ENCODE measurements at places on chromosomes 5 and 9. TPM values are rescaled to one million over a fixed set of nuclear protein-coding genes. Genes with fewer than 3 reads are reported as not detected.

DNA sequence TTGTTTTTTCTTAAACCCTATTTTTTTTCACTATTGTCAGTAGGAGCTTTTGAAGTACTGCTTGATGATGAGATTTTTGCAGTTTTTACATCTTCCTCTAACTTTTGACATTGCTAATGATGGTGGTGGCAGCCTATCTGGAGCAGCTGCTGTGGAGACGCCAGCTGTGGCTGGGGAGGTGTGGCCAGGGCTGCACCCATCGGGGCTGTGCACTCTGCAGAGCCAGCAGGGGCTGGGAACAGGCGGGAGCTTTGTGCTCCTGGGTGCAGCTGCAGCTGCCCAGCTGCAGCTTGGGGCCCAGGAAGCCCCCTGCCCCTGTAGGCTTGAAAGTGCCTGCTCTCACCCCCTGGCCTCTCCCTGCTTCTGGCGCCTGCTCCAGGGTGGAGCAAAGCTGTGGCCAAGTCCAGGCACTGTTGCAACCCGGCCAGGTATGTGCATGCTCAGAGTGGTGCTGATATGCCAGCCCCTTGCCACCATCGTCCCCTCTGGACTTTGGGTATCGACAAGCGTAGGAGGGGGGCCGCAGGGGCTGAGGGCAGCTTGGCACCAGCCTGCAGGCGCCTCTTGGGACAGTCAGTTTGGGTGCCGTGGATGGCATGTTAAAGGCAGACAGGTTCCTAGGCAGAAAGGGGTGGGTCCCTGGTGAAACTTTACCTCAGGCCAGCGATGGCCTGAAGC is 39.2 kb downstream of the FER start:
- no peak overlapping the region for H3K4me3 ChIP-seq
- H3K27me3 ChIP-seq: no peaks in the 10 kb centered on the region
- H3K4me1 ChIP-seq: peaks cover 9% of the 10 kb centered on the region
- peaks cover 9% of the 10 kb centered on the region for H3K36me3 ChIP-seq
- DNase-seq: no peak

Gene CCL28
- total RNA-seq: 0.74 TPM

Gene CEMIP2
- total RNA-seq: 46.7 TPM

DNA sequence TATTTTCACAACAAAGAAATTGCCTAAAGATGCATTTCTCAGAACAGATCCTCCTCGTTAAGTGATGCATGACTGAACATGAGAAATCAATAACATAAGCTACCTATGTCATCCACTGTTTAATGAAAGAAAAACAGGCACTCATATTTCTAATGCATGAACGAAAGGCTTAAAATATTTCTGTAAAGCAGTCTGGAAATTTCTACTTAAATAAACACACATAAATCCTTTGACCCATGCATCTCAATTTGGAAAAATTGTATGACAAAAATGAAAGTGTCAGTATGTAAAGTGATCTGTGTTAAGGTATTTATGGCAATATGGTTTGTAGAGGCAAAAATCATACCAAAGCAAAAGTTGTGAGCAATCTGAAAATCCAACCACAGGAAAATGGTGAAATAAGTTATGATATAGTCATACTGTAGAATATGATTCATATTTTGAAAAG is 399.2 kb upstream of the GRAMD2B start:
- no peak overlapping the region for H3K4me3 ChIP-seq
- H3K27ac ChIP-seq: no peak overlapping the region
- H3K4me1 ChIP-seq: no peaks in the 10 kb centered on the region

- no peak overlapping the region for H3K4me3 ChIP-seq
- DNase-seq: no peak
- no peaks in the 10 kb centered on the region for H3K27me3 ChIP-seq
- no peaks in the 10 kb centered on the region for H3K36me3 ChIP-seq
- H3K27ac ChIP-seq: no peak overlapping the region
- H3K4me1 ChIP-seq: no peaks in the 10 kb centered on the region
Observed at GRCh38 chr9:115786321-115786720, 367.3 kb upstream of the PAPPA start.

Gene FOXI1
- not detected for total RNA-seq

Gene SMIM3
- 46.7 TPM for total RNA-seq

DNA sequence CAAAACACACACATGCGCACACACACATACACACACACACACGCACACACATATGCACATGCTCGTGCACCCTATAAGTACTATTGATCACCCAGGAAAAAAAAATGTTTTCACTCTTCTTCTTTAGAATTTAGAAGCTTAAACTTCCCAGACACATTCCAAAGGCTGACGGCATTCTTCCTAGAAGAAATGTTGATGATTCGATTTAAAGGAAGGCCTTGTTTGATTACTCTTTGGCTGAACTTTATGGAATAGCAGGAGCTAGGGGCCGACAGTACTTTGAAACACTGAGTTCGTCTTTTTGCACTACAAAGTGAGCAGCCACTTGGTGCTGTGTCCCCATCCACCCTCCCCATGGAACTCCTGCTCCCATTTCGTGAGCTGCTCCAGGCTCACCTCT is 113.2 kb downstream of the EGFLAM start:
- H3K27me3 ChIP-seq: no peaks in the 10 kb centered on the region
- no peak overlapping the region for H3K4me3 ChIP-seq
- H3K4me1 ChIP-seq: peaks cover 12% of the 10 kb centered on the region

DNA sequence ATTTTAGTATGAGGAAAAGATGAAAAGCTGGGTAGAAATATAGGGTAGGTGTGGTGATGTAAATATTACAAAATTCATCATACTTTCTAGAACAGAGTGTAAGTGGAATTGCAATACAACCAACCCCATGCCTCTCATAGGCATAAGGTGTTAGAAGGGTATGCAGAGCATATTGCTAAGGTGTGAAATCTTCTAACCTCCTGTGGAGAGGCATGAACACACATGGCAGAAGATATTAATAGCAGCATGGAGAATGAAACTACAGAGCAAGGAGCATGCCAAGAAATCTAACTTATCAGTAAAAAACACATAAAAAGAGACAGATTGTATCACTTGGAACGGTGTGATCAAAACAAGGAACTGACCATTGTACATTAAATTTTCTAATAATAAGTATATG is 441.5 kb downstream of the CDH18 start:
- no peak for DNase-seq
- no peak overlapping the region for H3K27ac ChIP-seq
- H3K4me1 ChIP-seq: no peaks in the 10 kb centered on the region
- no peaks in the 10 kb centered on the region for H3K36me3 ChIP-seq
- H3K4me3 ChIP-seq: no peak overlapping the region
- no peaks in the 10 kb centered on the region for H3K27me3 ChIP-seq

GRCh38 chr5:62066761-62067277 is 239.2 kb upstream of the KIF2A start:
- H3K4me1 ChIP-seq: no peaks in the 10 kb centered on the region
- no peak for DNase-seq
- no peaks in the 10 kb centered on the region for H3K27me3 ChIP-seq
- H3K27ac ChIP-seq: no peak overlapping the region
- no peaks in the 10 kb centered on the region for H3K36me3 ChIP-seq
- no peak overlapping the region for H3K4me3 ChIP-seq

Gene GLDC
- 0.49 TPM for total RNA-seq

DNA sequence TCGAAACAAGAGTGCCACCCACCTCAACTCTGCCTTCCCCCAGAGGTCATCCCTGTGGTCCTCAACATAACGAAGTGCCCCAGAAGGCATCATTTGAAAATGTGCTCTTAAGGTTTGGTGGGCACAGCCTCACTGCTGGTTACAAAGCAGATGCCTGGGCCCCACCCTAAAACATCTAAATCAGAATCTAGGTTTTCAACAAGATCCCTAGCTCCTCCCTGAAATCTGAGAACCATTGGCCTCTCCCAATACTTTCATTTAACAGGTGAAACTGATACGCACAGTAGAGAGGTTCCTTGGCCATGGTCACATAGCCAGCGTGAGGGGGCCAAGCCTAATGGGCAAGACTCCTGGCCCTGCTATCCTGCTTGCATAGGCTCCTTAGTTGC is 376.2 kb upstream of the CLINT1 start:
- H3K4me1 ChIP-seq: peaks cover 18% of the 10 kb centered on the region
- no peaks in the 10 kb centered on the region for H3K27me3 ChIP-seq
- no peak overlapping the region for H3K4me3 ChIP-seq
- H3K27ac ChIP-seq: peak overlapping the region; percentile 1
- no peaks in the 10 kb centered on the region for H3K36me3 ChIP-seq

- no peaks in the 10 kb centered on the region for H3K4me1 ChIP-seq
- no peak overlapping the region for H3K27ac ChIP-seq
- no peak overlapping the region for H3K4me3 ChIP-seq
- no peaks in the 10 kb centered on the region for H3K36me3 ChIP-seq
- no peak for DNase-seq
Observed at GRCh38 chr9:35367451-35367850, 122.5 kb upstream of the RUSC2 start.

Gene DOCK8
- 18.4 TPM for total RNA-seq

DNA sequence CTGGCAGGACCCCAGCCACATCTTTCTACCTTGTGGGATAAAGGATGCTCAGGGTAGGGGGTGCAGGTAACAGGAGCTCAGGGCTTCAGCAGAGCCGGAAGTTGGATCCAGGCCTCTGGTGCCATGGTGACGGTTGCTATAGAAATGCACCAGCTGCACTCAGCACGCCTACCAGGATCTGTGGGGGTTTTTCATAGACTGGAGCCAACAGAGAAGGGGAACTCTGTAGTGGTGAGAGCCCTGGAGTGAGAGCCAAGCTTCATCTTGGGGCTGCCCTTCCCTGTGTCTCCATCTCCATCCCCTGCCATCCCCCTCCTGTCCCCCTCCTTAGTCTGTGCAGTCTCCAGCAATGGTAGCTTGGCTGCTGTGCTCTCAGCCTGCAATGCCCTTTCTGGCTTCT is 27.5 kb upstream of the BOD1 start:
- H3K4me3 ChIP-seq: no peak overlapping the region
- no peaks in the 10 kb centered on the region for H3K36me3 ChIP-seq
- DNase-seq: no peak
- H3K27me3 ChIP-seq: no peaks in the 10 kb centered on the region

GRCh38 chr5:14946815-14947620 is 75.4 kb upstream of the ANKH start:
- H3K4me1 ChIP-seq: no peaks in the 10 kb centered on the region
- H3K27me3 ChIP-seq: no peaks in the 10 kb centered on the region
- H3K27ac ChIP-seq: no peak overlapping the region
- no peaks in the 10 kb centered on the region for H3K36me3 ChIP-seq
